Lower leg skin (tissue), 4 donors: ENCODE measurements at places on chromosomes 6 and 20. TPM values are rescaled to one million over a fixed set of nuclear protein-coding genes. Genes with fewer than 3 reads are reported as not detected.

DNA sequence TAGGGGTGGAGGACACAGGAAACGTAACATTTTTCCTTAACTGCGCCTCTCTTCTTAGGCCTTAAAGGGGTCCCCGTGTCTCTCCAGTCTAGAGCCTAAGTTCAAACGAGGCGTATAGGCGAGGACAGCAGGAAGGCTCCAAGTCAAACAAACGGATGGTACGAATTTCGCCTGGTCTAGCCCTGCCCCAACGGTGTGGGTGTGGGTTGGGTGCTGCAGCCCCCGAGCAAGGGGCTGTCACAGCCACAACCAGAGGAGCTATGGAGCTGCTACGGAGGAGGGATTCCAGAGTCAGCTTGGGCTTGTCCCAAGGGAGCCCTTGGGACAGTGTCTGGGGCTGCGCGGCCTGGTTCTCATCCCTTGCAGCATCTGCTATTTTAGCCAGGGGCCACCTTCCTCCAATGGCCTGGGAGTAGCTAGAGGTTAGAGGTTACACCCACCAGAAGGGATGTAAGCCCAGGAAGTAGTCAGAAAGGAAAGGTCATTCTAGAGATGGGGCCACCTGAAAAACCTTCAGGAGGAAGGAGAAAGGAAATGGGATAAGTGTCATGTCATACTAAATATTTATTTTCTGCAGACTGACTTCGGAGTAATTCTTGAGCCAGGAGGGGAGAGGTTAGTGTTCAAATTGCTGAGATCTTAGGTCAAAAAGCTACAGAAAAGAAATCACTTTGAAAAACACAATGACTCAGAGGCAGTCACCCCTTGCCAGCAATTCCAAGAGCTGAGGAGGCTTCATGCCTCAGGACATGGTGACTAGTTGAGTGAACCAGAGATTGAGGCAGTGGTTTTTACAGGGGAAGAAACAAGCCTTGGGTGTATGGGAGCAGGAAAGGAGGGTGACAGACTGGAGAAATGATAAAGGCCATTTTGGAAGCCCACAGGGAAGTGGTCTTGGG lies 21.7 kb downstream of the VPS52 start:
- peak; percentile 79 for DNase-seq

Gene BICRAL
- total RNA-seq: 19.4 TPM

Gene SPINT3
- total RNA-seq: not detected

DNA sequence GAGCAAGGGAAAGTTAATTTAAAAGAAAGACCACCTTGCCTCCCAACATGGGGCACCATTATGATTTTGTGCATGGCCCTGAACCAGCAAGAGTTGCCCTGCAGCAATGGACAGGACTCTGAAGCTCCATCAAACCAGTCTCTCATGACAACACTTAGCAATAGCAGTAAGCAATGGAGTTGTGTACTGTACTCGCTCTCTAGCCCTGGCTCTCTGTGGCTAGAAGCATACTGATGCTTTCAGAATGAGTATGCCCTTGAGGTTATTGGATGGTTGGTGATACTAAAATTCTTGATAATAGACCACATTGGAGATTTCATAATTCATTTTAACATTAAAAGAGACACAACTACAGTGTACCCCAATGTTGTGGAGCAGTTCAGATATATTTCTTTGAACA lies 23.2 kb upstream of the LMBRD1 start:
- no peak for DNase-seq

DNA sequence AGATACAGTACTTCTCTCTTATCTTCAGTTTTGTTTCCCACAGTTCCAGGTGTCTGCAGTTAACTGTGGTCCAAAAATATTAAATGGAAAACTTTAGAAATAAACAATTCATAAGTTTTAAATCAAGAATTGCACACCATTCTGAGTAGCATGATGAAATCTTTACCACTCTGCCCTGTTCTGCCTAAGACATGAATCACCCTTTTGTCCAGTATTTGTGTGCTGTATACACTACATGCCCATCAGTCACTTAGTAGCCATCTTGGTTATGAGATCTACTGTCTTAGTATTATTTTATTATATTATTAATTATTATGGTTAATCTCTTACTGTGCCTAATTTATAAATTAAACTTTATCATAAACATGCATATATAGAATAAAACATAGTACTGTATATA lies 279.0 kb downstream of the OGFRL1 start:
- no peak for DNase-seq

Gene GABBR1
- 21.0 TPM for total RNA-seq
